Endothelial cell of umbilical vein (primary cell): ENCODE measurements at places on chromosomes 3 and 15. TPM values are rescaled to one million over a fixed set of nuclear protein-coding genes. Genes with fewer than 3 reads are reported as not detected.

- H3K27me3 ChIP-seq, result no peaks in the 10 kb centered on the region
- H3K36me3 ChIP-seq, result no peaks in the 10 kb centered on the region
- no peak overlapping the region for H3K27ac ChIP-seq
- no peak overlapping the region for H3K4me3 ChIP-seq
- DNase-seq, result peak; percentile 73
- peaks cover 5% of the 10 kb centered on the region for H3K4me1 ChIP-seq
Measured at GRCh38 chr3:71681224-71681668, 44.0 kb downstream of the EIF4E3 start.

DNA sequence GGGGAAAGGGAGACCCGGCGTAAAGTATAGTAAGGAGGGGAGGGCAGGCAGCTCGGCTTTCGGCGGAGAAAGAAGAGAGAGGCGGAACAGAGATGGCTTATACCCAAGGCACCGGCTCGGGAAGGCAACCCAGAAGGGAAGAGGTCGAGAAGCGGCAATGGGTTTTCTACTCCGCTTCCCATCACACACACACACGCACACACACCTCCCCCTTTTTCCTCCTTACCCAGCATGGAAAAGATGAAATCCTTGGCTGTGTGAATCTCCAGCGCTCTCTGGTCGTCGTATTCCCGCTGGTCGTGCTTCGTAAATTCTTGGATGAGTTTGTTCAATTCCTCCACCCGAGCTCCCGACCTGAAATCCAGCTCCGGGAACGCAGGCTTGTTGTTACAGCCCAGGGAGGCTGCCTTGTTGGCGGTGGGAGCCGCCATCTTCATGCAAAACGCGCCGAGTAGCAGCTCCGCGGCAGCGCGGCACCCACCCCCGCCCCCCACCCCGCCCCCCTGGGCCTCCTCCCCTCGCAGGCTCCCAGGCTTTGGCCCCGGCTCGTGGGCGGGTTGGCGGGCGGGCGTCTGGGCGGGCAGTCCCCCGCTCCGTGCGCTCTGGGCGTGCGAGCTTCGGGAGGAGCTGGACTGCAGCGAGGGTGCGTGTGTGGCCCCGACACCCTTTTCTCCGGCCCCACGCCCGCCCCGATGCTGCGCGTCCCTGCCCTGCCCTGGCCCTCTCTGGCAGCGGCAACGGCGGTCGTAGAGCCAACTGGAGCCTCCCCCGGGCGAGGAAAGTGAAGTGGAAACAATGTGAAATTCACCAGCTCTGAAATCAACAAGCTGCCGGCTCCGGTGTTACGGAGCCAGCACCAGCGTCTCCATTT lies at the start of gene MB21D2:
Gene MB21D2, minus strand, starts transcription at position 453 of the 871 bp plus-strand sequence. Its CDS starts 16 bp downstream, at position 437.
- H3K27ac ChIP-seq, result peak within 1 kb of the TSS; percentile 80
- H3K4me1 ChIP-seq, result peaks cover 9% of the 10 kb centered on the region
- no peaks in the 10 kb centered on the region for H3K36me3 ChIP-seq

DNA sequence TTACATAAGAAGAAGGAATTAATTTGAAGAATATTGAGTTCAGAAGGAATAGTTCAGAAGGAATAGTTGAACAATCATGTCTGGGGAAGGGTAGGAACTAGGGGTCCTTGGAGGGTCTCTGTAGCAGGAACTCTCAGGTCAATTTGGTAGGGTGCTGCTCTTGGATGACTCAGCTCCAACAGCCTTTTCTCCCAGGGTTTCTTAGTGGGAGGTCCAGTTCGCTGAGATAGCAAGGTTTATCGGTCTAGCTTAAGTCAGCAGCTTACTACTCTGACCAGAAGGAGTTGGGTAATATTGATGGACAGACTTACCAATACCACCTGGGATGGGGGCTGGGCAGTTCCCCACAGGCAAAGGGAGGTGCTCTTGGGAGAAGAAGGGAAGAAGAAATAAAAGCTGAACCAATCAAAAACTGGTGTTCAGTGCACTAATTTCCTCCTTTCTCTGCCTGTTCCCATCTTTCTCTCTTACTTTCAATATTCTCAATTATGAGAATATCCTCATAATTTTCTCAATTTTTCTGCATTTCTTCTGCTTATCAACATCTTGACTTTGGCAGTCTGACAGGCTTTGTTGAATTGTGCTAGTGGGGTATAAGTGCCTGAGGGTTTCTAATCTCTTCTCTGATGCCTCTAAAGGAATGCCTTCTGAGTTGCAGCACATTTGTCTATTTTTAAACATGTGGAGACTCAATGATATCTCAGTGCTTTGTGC lies 14.4 kb upstream of the MITF start:
- H3K4me3 ChIP-seq, result no peak overlapping the region
- no peak for DNase-seq
- H3K27me3 ChIP-seq, result peaks cover 6% of the 10 kb centered on the region
- no peak overlapping the region for H3K27ac ChIP-seq
- H3K4me1 ChIP-seq, result no peaks in the 10 kb centered on the region
- H3K36me3 ChIP-seq, result no peaks in the 10 kb centered on the region

The BFSP2 gene
- total RNA-seq, result not detected in 2 replicates

DNA sequence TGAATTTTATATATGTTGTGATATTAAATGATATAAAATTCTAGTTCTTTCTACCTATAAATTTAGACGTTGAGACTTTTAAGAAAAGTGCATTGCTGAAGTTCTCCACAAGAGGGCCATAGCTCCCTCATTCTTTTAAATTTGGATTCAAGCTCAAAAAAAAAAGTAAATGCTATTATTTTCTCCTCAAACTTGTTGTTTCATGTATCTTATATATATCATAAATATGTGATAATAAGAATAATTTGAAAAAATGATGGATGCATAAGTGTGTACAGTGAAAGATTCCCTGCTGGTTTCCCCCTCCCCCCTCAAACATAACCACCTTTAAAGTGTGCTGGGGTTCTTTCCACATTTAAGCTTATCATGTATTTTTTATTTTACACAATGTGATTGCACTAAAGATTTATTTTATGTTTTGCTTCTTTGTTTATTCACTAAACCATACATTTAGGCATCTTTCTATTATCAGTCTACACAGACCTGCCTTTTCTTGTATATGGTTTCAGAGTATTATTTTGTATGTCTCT lies 769.4 kb upstream of the GOLIM4 start:
- H3K27ac ChIP-seq, result no peak overlapping the region
- H3K4me3 ChIP-seq, result no peak overlapping the region
- H3K27me3 ChIP-seq, result no peaks in the 10 kb centered on the region
- DNase-seq, result peak; percentile 71

The CFAP100 gene
- total RNA-seq, result not detected in 2 replicates

The ARL6 gene
- 5.8 and 6.1 TPM in 2 replicates for total RNA-seq

The SETMAR gene
- 15.4 and 15.9 TPM in 2 replicates for total RNA-seq

The PARP9 gene
- 9.7 and 12.5 TPM in 2 replicates for total RNA-seq

GRCh38 chr15:68364028-68364659 lies 67.8 kb downstream of the ITGA11 start:
- peaks cover 49% of the 10 kb centered on the region for H3K4me1 ChIP-seq
- no peak for DNase-seq
- H3K27ac ChIP-seq, result no peak overlapping the region
- H3K4me3 ChIP-seq, result no peak overlapping the region
- H3K36me3 ChIP-seq, result no peaks in the 10 kb centered on the region

DNA sequence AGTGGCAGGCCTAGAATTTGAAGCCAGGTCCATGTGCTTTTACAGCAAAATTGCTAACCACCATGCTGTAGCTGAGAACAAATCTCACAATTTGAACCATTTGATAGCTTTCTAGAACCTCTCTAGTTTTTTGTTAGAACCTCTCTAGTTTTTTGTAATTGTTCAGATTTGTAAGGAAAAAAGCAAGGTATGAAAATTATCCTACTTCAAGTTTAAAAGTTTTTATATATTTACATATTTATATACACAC lies 9.8 kb downstream of the GXYLT2 start:
- peaks cover 6% of the 10 kb centered on the region for H3K27me3 ChIP-seq
- H3K4me1 ChIP-seq, result no peaks in the 10 kb centered on the region
- DNase-seq, result no peak
- H3K4me3 ChIP-seq, result no peak overlapping the region
- no peaks in the 10 kb centered on the region for H3K36me3 ChIP-seq
- H3K27ac ChIP-seq, result no peak overlapping the region

The CADM2 gene
- not detected in 2 replicates for total RNA-seq

GRCh38 chr15:42704492-42704926 lies 32.4 kb downstream of the CDAN1 start:
- no peaks in the 10 kb centered on the region for H3K27me3 ChIP-seq
- H3K27ac ChIP-seq, result no peak overlapping the region
- peaks cover 12% of the 10 kb centered on the region for H3K4me1 ChIP-seq

The MED12L gene
- 0.23 and 0.27 TPM in 2 replicates for total RNA-seq

DNA sequence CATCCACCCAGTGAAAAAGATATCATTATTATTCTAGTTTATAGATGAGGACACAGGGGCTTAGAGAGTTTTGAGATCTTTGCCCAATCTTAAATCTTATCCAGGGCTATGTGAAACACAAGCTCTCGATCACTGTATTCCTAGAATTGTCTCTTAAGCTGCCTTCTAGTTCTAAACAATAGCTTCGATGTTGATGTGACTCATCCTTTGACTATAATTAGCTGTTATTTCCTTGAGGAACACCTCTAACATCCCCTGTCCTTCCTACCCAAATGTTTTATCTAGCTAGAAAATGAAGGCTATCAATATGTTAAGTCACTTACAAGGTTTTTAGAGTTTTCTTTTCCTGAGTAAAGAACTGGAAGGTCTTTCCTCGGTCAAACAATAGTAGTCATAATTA lies 83.1 kb upstream of the STAC start:
- no peaks in the 10 kb centered on the region for H3K27me3 ChIP-seq
- no peak overlapping the region for H3K4me3 ChIP-seq
- H3K4me1 ChIP-seq, result no peaks in the 10 kb centered on the region
- H3K27ac ChIP-seq, result no peak overlapping the region
- no peak for DNase-seq
- no peaks in the 10 kb centered on the region for H3K36me3 ChIP-seq

The ALDH1A3 gene
- total RNA-seq, result 5.8 TPM in 2 replicates

The GRK7 gene
- total RNA-seq, result not detected in 2 replicates

The GOLGA8J gene
- total RNA-seq, result 0.35 TPM in 1 of 2 replicates, not detected in the other

The FBLN2 gene
- total RNA-seq, result 0.07 and 1.4 TPM in 2 replicates
